Small intestine (tissue), 16 donors: ENCODE measurements at places on chromosomes 3 and 15. TPM values are rescaled to one million over a fixed set of nuclear protein-coding genes. Genes with fewer than 3 reads are reported as not detected.

DNA sequence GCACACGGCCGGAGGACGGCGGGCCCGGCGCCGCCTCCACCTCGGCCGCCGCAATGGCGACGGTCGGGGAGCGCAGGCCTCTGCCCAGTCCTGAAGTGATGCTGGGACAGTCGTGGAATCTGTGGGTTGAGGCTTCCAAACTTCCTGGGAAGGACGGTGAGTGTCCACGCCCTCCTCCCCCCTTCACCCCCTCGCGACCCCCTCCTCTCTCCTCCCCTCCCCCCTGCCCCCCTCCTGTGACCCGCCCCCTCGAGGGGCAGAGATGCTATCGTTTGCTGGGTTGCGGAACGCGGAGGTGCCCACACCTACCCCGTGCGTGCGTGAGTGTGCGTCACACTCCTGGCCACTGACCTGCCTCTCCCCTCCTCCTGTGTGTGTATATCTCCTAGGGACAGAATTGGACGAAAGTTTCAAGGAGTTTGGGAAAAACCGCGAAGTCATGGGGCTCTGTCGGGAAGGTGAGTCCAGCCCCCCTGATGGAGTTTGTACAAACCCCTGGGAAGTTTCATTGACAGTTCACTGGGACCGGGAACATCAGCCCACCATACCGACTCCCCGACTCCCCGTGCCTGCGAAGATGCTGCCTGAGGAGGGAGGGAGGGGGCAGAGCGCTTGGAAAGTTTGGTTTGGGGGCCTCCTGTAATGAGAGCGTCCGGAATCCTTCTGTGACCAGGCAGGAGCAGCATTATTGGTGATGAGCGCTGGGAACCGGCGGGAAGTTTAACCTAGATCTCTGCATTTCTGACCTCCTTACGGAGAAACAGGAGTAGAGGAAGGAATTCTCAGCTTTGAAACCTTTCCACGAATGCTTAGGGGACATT, 795 bp upstream of the SCAANT1 start:
- H3K27ac ChIP-seq: peak overlapping the region; percentile 67
- peak; percentile 78 for DNase-seq
- H3K36me3 ChIP-seq: peaks cover 2% of the 10 kb centered on the region
- peaks cover 7% of the 10 kb centered on the region for H3K4me1 ChIP-seq
- peak overlapping the region; percentile 89 for H3K4me3 ChIP-seq

GRCh38 chr15:82855286-82856100, 46.1 kb downstream of the WHAMM start:
- DNase-seq: no peak
- no peaks in the 10 kb centered on the region for H3K27me3 ChIP-seq
- H3K27ac ChIP-seq: no peak overlapping the region
- H3K4me1 ChIP-seq: no peaks in the 10 kb centered on the region
- no peak overlapping the region for H3K4me3 ChIP-seq

The PLA2G4E gene
- not detected for polyA plus RNA-seq

DNA sequence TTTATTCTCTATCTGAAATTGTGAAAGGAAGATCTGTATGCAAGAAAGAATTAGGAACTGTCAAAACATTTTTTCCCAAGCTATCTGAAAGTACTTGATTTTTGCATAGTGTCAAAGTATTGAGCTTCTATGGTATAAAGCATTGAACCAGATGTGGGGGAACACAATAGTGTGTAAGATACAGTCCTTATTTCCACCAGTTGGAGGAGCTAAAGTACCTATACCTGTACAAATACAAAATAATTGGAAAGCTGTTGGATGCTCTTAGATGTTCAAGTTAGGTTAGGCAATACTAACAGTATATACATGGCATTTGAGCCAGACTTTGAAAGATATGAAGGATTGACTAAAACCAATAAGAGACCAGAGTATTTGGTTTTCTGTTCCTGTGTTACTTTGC, 148.4 kb downstream of the B3GALNT1 start:
- no peaks in the 10 kb centered on the region for H3K27me3 ChIP-seq
- no peaks in the 10 kb centered on the region for H3K36me3 ChIP-seq
- no peaks in the 10 kb centered on the region for H3K4me1 ChIP-seq
- no peak for DNase-seq

DNA sequence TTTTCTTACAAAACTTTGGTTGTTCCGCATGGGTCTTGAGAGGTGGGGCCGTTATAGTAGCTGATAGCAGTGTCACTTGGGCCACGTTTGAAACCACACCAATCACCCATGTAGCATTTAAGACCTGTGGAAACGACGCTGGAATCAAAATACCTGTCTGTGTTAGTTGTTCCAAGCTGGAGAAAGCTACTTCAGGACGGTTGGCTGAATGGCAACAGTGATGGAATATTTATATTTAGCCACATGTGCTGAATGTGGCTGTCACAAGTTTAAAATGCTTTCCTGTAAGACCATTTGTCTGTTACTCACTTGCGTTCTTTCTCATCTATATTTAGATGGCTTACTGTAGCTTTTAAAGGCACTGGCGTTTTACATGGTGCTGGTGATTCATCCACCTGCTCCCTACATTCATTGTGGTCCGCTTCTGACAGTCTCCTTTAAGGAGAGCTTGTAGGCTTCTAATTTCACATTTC, 1.4 kb downstream of the DNAJA4 start:
- H3K27me3 ChIP-seq: no peaks in the 10 kb centered on the region
- H3K27ac ChIP-seq: no peak overlapping the region
- peaks cover 8% of the 10 kb centered on the region for H3K4me1 ChIP-seq
- H3K36me3 ChIP-seq: no peaks in the 10 kb centered on the region
- H3K4me3 ChIP-seq: no peak overlapping the region

DNA sequence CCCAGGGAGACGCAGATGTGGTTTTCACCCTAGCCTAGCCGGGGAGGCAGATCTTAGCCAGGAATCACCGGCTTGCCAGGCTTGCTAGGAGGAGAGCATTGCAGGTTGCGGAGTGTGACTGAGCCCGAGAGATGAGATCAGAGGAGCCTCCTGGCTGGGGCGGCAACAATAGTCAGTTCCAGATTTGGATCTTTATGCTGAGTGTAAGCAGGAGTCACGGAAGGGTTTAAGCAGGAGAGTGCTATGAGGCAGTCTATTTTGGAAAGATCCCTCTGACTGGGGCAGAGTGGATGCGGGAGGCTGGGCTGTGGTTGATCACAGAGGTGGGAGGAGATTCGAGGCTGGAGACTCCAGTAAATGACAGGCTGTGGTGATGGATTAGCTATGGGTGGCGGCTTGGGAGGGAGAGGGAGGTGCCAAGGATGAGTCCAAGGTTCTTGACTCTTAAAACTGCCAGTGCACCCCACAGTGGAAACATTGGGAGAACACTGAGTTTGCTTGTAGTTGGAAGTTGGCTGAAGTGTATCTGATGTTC, 10.4 kb upstream of the BAHD1 start:
- H3K27ac ChIP-seq: no peak overlapping the region
- no peaks in the 10 kb centered on the region for H3K27me3 ChIP-seq
- H3K36me3 ChIP-seq: no peaks in the 10 kb centered on the region

The ADGRG7 gene
- 90.1 TPM for polyA plus RNA-seq

The TLR9 gene
- polyA plus RNA-seq: not detected

GRCh38 chr15:85554852-85555521, 174.6 kb downstream of the AKAP13 start:
- DNase-seq: no peak
- no peak overlapping the region for H3K27ac ChIP-seq
- H3K4me1 ChIP-seq: no peaks in the 10 kb centered on the region
- no peak overlapping the region for H3K4me3 ChIP-seq

DNA sequence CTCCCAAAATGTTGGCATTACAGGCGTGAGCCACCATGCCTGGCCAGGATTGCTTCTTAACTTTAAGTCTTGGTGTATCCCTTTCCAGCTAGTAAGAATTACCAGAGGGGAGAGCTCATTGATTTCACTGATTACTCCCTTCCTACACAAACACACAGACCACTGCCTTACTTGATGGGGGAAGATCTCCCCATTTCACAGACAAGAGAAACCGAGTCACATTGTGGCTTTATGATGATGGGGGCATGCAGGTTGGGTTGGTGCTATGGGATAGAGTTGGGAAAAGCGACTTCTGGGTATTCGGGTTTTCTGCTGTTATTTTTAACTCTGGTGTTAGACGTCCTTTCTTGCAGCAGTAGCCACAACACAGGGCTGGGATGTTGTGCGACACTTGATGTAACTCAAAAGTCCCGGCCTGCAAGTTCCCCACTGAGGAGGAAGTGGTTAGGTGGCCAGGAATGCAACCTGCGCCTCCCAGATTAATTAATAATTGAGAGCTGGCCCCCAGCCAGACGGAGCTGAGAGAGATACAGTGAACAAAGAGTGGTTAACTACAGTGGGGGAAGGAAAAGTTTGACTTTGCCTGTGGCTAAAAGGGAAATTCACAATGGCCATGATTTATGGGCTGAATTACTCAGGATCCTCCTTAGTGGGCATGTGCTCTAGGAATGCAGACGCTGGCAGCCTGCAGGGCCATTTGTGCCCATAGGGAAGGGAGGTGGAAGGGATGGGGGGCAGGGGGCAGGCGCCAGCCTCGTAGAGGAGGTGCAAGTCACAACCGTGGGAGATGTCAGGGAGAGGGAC, 63.6 kb downstream of the SMAD6 start:
- no peaks in the 10 kb centered on the region for H3K36me3 ChIP-seq
- H3K4me3 ChIP-seq: no peak overlapping the region
- H3K27me3 ChIP-seq: no peaks in the 10 kb centered on the region
- peak; percentile 98 for DNase-seq
- H3K4me1 ChIP-seq: peaks cover 34% of the 10 kb centered on the region

The CYP11A1 gene
- polyA plus RNA-seq: 0.54 TPM

GRCh38 chr3:155891321-155891720, 20.9 kb downstream of the GMPS start:
- no peak overlapping the region for H3K27ac ChIP-seq
- DNase-seq: no peak
- H3K4me1 ChIP-seq: no peaks in the 10 kb centered on the region
- H3K4me3 ChIP-seq: no peak overlapping the region
- no peaks in the 10 kb centered on the region for H3K27me3 ChIP-seq

The GP5 gene
- not detected for polyA plus RNA-seq

DNA sequence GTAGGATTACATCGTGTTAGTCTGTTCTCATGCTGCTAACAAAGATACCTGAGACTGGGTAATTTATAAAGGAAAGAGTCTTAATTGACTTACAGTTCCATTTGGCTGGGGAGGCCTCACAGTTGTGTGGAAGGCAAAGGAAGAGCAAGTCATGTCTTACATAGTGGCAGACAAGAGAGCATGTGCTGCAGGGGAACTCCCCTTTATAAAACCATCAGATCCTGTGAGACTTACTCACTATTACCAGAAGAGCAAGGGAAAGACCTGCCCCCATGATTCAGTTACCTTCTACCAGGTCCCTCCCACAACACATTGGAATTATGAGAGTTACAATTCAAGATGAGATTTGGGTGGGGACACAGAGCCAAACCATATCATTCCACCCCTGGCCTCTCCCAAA, 3.4 kb downstream of the SLC25A26 start:
- no peak for DNase-seq
- H3K27me3 ChIP-seq: no peaks in the 10 kb centered on the region
- no peaks in the 10 kb centered on the region for H3K4me1 ChIP-seq
- H3K27ac ChIP-seq: no peak overlapping the region

The PXYLP1 gene
- polyA plus RNA-seq: 2.2 TPM

- DNase-seq: no peak
- no peaks in the 10 kb centered on the region for H3K36me3 ChIP-seq
- H3K27me3 ChIP-seq: no peaks in the 10 kb centered on the region
- no peak overlapping the region for H3K4me3 ChIP-seq
- no peaks in the 10 kb centered on the region for H3K4me1 ChIP-seq
Observed at GRCh38 chr3:148307443-148307843, 390.3 kb upstream of the AGTR1 start.

The QTRT2 gene
- polyA plus RNA-seq: 27.4 TPM
